ENCODE measurements at places on chromosomes 12 and 14. TPM values are rescaled to one million over a fixed set of nuclear protein-coding genes. Genes with fewer than 3 reads are reported as not detected.

The STAC3 gene
- polyA plus RNA-seq: 0.35 TPM

The HOXC6 gene
- polyA plus RNA-seq: 19.9 TPM

The SLC24A4 gene
- not detected for polyA plus RNA-seq

The KRT1 gene
- polyA plus RNA-seq: not detected

The SRRM4 gene
- not detected for polyA plus RNA-seq
